ENCODE measurements at places on chromosomes 12 and 14.

DNA sequence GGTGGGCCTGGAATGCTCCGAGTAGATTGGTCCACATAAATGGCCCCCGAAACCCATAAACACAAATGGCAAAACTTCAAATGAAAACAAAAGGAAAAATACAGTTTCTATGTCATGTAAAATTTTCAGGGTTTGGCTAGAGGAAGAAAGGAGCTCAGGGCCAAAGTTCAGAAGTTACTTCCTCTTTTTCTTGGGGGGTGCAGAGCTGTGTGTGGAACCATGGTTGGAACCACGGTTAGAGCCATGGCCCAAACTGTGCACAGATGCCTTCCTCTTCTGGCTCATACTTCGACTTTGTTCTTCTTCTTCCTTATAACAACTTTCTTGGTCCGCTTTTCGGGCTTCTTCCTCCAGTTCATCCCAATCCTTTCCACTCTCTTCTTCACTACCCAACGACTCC is 51.7 kb downstream of the MGST1 start:
- DNase-seq = no peak

DNA sequence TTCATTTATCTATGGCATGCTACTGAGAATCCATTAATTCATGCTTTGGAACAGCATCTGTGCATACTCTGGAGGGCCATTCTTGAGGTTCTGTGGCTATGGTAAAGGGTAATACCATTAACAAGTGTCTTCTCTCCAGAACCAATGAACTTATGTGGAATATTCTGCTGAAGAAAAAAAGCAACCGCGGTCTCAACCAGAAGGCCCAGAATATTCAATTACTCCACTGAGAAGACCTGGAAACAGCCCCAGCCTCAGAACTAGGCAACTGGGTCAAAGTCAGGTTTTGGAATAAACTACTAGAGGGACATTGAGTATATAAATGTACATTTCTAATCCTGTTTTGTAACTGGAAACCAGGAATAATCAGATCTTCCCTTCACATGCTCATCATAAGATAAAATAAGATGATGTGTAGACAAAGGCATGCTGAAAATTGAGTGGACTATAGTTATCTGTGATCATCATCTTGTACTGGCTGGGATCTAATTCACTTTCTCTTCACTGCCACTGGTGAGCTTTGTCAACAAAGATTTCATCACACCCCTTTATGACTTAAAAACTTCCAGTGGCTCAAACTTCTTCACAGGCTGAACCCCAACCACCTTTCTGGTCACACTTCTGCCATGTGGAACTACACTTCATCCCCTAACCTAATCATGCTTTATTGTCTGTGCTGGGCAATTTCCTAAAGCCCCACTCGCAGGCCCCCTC is 6.0 kb downstream of the SPTB start:
- DNase-seq = no peak

DNA sequence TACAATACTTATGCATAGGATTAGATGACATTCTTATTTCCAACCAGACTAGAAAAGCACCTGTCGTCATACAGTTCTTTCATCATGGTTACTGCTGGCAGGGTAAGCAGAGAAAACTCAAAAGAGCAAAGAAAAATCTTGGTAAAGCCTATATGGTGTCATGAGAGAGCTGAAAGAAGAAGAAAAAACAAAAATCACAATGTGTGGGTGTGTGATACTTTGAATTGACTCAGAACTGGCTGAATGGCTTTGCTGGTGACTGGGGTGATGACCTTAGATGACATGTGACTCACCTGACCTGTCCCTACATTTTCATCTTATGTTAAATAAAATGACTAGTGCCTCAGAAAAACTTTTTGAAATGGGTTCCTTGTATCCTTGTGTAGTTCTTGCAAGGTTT is 278.1 kb upstream of the LMO3 start:
- DNase-seq = no peak

DNA sequence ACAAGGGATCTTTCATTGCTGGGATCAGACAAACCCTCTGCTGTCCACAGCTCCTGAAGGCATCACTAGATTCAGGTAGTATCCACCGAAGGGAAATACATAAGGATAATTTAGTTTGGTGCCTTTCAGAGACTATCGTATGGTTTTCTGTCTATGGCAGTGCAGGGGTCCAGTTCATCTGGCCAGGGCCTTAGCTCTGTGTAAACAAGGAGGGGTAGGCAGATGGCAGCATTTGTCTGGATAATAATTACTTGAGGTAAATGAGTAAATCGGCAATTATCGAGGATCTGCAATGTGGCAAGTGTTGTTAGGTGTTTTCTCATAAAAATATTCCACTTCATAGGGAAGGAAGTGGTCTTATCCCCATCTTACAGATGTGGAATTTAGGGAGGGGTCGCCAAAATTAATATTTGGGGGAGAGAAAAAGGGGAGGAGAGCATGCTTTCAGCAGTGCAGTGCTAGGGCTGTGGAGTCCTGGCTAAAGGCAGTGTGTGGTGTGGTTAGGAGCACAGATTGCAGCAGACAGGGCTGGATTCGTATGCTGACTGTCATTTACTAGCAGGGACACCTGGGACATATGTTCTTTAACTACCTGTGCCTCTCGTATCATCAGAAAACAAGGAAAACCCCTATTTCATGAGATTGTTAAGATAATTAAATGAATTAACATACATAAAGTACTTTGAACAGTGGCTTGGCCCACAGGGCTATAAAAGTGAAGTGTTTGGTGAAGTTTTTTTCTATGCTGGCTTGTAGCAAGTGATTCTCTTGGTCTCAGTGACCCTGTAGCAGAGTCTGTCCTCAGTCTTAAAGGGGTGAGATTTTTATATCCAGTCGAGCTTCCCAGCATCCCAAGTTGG is 27.1 kb downstream of the RASSF8 start:
- DNase-seq = no peak

DNA sequence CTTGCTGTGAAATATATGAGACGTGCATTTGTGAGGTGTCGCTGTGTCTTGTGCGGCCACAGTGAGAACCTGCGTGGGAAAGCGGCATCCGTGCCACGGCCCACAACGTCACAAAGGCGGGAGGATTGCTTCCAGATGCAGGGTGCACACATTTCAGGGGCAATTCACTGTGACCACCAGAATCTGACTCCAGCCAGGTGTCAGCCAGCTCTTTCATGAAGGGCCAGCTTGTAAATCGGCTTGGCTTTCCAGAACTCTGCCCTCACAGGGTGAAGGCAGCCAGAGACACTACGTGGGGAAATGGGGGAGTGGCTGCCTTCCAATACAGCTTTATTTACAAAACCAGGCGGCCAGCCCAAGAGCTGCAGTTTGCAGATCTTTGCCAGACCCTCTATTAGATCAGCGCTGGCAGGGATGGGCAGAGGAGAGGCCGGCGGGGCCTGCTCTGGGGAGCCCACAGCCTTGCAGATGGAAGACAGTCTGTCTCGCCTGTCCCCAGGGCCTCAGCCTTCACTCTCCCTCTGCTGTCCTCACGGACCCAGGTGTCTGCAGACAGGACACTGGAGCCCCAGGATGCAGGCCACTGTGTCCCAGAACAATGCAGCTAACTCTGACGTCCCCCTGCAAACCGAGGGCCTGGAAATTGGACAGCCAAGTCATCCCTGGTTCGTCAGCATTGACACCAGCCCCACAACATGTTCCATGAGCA is 53.5 kb downstream of the ADGRD1 start:
- no peak for DNase-seq

DNA sequence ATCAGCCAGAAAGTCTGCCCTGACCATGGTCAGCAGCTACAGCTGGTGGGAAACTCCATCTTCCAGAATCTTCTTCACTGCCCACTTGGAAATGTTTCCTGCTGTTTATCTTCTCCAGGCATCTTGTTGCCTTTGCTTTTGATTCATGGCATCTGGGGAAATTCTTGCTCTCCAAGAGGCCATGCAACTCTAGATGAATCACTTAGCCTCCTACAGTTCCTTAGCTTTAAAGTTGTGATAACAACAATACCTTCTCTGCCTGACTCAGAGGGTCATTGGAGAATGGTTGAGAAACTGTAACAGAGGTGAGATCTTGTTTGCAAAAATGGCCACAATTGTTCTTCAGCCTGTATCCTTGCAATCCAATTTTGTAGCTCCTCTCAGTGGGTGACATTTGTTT is 121.0 kb upstream of the VRK1 start:
- no peak for DNase-seq

GRCh38 chr12:116931665-116932064 is 20.9 kb downstream of the FBXW8 start:
- DNase-seq = no peak

GRCh38 chr14:90815572-90815821 is 733 bp downstream of the TTC7B start:
- no peak for DNase-seq

DNA sequence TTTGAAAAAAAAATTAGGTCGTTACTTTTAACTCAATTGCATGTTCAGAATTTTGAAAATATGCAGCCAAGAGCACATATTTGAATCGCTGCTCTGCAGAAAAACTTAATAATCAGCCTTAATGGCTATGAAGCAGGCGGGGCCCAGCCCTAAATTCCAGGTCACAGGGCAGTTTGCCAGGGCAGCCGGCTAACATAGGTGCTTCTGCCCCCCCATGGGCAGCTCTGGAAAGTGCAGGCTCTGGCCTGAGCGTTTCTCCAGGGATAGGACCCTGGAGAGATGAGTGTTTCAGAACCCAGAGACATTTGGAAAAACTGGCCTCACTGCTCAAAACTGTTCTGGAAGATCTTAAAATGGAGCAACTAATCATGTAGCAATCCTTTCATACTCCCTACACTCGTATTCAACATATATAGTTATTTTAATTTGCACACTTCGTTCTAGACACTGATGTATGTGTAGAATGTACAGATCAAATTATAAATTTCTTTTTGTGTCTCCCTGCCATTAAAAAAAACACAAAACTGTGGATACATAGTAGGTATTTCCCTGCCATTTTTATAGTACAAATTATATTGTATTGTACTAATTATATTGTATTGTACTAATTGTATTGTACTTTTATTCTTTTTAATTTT is 26.0 kb upstream of the PTGR2 start:
- peak; percentile 93 for DNase-seq

DNA sequence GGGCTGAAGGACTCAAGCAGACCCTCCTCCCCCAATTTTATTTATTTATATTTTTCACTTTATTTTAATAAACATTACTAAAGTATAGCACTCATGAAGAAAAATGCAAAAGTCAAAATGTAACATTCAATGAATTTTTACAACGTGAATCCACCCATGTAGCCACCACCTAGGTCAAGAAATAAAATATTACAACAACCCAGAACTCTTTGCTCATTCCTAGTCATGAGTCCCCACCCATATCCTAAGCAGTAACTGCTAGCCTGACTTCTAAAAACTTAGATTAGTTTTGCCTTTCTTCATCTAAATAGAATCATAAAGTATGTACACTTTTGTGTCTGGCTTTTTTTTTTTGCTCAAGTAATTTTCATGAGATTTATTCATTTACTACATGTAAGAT is 86.9 kb upstream of the CRY1 start:
- DNase-seq = no peak

DNA sequence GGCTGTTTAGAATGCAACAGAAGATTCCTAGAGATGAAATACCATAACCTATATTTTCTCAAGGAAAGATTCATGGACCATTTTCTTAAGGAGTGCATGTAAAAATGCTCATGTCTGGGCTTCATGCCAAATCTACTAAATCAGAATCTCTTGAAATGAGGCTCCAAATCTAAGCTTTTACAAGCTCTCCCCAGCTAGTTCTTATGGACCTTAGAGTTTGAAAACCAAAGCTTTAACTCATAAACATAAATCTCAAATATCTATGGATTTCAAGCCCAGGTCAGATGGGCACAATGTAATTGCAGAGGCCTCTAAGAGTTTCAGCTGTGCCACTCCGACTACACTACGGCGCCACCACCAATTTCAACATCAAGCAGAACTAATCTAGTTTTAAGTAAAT is 117.3 kb upstream of the CAND1 start:
- no peak for DNase-seq

DNA sequence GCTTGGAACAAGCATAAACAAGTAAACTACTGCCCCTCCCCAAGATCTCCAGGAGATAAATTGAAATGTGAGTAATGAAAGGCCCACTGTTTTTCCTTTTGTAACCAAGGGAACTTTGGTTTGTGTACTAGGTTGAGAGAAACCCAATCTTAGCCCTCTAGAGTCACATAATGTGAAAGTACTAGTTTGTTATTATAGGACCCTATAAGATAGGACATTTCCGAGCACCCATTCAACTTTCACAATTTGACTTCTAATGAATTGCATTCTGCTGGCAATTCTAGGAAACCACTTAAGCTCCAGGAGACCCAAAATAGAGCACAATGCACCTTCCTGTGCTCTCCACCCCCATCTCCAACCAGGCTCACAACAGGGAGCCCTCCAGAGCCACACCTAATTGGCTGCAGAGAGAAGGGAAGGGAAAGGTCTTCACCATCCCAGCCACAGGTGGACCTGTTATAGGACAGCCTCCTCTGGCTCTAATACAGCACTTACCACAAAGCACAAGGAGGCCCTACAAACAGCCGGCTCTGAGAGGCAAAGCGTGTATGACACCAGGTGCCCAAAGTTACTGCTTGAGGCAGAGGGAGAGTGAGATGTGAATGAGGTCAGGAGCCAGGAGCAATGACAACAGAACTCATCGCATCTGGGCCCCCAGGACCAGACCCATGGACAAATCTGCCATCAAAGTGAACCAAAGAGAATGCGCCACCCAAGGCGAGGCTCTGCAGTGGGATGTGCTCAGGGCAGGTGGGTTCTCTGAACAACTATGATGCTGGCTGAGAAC is 163.3 kb upstream of the NTF3 start:
- DNase-seq = no peak

DNA sequence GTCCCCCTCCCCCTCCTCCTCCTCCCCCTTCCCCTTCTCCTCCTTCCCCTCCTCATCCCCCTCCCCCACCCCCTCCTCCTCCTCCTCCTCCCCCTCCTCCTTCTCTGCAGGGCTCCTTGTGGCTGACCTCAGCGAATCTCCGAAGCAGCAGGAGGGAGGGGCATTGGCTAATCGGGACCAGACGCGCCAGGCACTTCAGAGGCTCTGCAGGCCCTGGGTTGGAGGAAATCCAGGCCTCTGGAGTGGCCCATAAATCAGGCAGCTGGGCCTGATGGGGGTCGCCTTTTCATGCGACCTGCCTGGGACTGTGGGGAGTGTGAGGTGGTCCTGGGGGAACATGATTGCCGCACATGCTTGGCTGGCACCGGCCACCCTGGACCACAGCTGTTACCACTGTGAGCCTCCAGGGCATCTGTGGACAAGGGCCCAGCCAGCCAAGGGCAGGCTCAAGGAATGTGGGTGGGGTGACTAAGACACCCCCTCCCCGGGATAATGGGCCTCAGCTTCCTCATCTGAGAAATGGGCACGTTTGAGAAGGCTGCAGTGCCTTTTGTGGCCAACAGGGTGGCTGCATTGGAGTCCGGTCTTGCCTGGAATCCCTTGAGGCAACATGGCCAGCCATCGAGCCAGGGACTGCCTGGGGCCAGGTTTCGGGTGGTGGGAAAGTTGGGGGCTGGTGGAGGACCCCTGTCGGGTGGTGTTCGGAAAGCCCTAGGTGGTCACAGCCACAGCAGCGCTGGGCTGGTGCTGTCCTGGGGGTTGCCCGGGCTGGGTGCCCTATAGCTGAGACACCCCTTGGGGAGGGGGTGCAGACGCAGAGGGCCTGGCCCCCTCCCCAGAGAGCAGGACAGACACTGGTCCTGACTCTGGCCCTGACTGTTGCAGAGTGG is 12.0 kb downstream of the KIF26A start:
- no peak for DNase-seq
